Myocyte (in vitro differentiated cells): ENCODE measurements at places on chromosomes 5 and 9. TPM values are rescaled to one million over a fixed set of nuclear protein-coding genes. Genes with fewer than 3 reads are reported as not detected.

The FCN2 gene
- not detected in 2 replicates for total RNA-seq

The AMBP gene
- total RNA-seq = 0.36 and 1.5 TPM in 2 replicates

The PLPP7 gene
- 63.5 and 92.3 TPM in 2 replicates for total RNA-seq

The ECSCR gene
- not detected in 2 replicates for total RNA-seq

The TPRN gene
- total RNA-seq = 19.5 and 25.3 TPM in 2 replicates

The GPR151 gene
- not detected in 2 replicates for total RNA-seq
